HS-5 (cell line): ENCODE measurements at places on chromosomes 11 and 22.

DNA sequence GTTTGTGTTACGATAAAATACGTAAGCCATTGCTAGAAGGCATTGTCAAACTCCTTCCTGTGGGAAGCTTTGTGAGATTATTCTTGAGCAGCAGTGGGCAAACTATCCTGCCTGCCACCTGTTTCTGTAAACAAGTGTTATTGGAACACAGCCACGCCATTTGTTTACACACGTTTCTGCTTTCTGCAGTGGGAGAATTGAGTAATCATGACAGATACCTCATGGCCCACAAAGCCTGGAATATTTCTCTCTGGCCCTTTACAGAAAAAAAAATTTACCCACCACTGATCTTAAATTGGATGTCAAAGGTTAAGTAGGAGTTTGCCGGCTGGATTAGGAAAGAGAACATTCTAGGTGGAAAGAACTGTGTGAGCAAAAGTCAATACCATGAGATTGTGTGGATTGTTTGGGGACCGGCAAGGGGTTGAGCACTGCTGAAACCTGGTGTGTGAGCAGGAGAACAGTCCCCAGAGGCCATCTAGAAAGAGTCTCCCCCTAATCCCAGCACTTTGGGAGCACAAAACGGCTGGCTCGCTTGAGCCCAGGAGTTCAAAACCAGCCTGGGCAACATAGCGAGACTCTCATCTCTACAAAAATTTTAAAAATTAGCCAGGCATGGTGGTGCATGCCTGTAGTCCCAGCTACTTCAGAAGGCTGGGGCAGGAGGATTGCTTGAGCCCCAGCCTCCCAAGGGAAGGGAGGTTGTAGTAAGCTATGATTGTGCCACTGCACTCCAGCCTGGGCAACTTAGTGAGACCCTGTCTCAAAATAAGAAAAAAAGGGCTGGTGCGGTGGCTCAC is 6.0 kb upstream of the PLA2G6 start:
- no peak for DNase-seq

GRCh38 chr11:9367551-9367950 is 16.9 kb upstream of the IPO7 start:
- no peak for DNase-seq

- DNase-seq, result no peak
Measured at GRCh38 chr11:94636388-94636949, 69.3 kb downstream of the PIWIL4 start.

DNA sequence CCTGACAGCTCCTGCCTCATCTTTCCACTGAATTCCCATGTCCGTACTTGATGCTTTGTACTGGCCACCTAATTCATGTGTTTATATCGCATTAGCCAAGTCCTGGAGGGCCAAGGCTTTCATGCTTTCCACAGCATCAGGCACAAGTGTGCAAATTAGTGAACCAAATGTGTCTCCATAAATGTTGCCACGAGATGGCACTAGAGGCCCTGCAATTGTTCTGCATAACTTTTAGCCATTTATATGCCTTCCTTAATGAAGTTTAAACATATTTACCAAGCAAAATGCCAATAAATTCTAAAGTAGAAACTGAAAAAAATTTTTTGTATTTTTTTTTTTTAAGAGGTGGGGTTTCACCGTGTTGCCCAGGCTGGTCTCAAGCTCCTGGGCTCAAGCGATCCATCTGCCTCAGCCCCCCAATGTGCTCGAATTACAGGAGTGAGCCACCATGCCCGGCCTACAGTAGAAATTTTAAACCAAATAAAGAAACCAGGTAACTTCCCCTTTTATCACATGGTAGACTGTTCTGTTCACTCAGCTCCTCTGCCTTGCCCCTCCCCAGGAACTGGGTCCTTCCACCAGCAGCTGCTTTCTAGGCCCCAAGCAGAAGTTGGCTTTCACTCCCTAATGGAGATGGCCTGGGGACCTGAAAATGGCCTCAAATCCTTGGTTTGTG is 20.8 kb upstream of the IL18BP start:
- DNase-seq, result peak; percentile 32

GRCh38 chr11:128621601-128622501 is 34.5 kb upstream of the ETS1 start:
- DNase-seq, result peak; percentile 59

- DNase-seq, result no peak
Measured at GRCh38 chr11:118705791-118706545, 26.5 kb upstream of the TREH start.

GRCh38 chr11:73977856-73978519 is 4.7 kb downstream of the UCP2 start:
- DNase-seq, result no peak

GRCh38 chr11:70876685-70877084 is 375.7 kb downstream of the SHANK2 start:
- no peak for DNase-seq

DNA sequence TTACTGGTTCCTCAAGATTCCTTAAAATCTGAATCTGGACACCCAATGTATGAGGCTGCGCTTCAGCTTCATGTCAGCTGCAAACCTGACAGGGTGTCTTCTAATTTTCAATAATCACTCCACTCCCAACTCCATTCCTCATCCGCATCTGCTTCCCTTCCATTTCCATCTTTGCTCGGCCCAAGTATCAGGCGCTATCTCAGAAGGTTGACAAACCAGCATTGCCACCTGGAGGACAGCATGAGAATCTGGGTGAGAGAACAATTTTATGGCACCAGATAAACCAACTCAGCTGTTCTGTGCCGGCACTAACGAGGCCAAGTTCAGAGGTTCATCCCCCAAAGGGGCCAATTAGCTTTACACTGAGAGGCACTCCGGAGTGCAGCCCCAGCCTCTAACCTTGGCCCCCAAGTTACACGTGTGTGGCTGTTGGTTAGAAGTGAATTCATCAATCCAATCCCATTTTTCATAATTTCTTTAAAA is 79.1 kb upstream of the LMO2 start:
- DNase-seq, result peak; percentile 13

GRCh38 chr11:72657411-72658100 is 16.7 kb downstream of the PDE2A start:
- no peak for DNase-seq

- DNase-seq, result peak; percentile 99
Measured at GRCh38 chr22:30196141-30196879, 50.2 kb downstream of the LIF start.

DNA sequence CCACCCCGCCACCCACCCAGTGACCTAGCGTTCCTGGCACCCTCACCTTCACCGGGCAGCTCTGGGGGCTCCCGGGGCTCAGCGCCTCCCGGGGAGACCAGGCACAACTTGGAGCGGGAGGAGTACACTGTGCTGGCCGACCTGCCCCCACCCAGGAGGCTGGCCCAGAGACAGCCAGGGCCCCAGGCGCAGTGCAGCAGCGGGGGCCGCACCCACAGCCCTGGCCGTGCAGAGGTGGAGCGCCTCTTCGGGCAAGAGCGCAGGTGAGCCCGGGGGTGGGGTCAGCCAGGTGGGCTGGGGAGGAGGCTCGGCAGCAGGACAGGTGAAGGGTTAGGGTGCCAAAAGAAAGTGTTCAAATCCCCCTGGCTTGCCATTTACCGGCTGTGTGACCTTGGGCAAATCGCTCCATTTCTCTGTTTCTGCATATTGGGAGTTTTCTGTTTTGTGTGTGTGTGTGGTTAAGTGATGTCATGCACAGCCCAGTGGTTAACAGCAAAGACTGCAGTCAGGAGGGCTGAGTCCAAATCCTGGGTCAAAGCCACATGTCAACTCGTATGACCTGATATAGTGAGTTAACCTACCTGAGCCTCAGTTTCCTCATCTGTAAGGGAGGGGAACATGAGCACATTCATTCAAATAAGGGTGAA is 29.5 kb downstream of the TRIOBP start:
- DNase-seq, result no peak
